ENCODE measurements at places on chromosomes 6 and 20.

DNA sequence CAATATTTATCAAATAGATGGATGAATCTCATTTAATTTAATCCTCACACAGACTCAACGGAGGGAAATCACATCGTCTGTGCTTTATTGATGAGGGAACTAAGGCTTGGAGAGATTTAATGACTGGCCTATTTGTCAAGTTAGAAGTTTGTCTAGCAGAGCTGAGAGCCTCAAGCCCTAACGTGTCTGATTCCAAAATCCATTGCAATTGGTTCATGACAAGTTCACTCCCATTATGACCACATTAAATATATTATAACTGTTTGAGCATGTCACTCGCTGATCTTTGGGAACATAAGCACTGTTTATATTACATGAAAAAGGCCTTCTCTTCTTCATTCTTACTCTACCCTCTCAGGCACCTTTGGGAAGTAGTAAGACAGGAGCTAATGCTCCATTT lies 89.4 kb upstream of the SIRPA start:
- no peak for DNase-seq

- DNase-seq: no peak
These were observed 102.6 kb downstream of the SNAP25 start for GRCh38 chr20:10321138-10321717.

- DNase-seq: no peak
These were observed 7.4 kb upstream of the TFAP2C start for GRCh38 chr20:56621730-56622129.

DNA sequence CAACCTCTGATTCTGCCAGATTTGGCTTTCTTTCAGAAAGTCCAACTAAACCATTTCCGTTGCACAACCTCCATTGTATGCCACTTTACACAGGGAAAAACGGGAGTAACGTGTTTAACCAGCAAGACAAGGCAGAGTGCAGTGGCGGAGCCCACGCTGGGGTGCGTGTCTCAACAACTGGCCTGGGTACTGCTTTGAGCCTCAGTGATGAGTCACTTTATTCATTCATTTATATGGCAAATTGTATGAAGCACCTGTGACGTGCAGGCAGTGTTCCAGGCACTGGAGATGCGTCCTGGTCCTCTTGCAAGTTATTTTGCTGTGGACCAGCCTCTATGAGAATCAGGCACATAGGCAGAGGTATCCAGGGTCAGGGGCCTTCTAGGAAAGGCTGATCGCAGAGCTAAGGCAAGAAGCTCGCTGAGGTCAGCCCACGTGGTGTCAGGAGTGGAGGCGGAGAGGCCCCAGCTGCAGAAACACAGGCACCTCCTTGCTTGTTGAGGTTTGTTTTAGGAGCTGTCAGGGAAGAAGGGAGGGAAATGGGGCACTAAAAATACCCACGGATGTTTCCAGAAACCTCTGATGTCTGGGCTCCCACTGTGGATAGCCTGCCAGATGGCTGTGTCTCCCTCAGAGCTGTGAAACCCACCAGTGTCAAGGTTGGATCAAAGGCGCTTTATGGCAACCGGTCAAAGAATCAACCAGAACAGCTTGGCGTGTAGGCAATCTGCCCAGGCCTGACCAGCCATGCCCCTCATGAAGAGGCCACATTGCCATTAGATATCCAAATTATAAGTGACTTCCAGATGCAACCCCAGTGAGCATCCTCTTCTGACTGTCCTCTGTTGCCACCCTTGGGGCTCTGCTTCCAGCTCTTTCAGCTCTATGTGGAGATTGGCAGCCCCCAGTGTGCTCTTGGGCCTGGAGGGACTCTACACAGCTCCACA lies 157.2 kb downstream of the CD83 start:
- no peak for DNase-seq

- no peak for DNase-seq
These were observed 470.5 kb upstream of the JAG1 start for GRCh38 chr20:11144114-11144950.
